ENCODE measurements at places on chromosomes 1 and 21.

DNA sequence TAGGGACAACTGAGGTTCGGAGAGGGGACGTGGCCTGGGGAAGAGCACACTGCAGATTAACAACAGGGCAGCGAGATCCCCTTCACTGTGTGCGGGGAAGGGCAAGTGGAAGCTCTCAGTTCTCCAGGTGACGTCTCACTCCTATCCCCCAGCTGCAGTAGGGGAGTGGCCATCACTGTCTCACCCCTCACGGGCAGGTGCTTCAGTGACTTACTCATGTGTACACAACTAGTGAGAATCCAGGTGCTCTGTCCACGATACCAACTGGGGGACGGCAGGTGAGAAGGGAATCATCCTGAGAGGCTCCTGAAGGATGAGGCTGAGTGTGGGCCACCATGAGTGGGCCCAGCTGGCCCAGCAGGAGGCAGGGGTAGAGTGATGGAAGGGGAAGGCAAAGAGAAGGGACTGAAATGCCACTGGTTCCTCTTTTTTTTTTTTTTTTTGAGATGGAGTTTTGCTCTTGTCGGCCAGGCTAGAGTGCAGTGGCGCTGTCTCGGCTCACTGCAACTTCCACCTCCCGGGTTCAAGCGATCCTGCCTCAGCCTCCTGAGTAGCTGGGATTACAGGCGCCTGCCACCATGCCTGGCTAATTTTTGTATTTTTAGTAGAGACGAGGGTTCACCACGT lies 25.9 kb downstream of the RHBG start:
- DNase-seq = no peak

- DNase-seq = no peak
Observed at GRCh38 chr1:151282883-151283725, 1.0 kb downstream of the ZNF687 start.

- no peak for DNase-seq
Observed at GRCh38 chr21:17231771-17232170, 281.1 kb upstream of the CXADR start.

GRCh38 chr1:4585216-4585615 lies 69.2 kb upstream of the AJAP1 start:
- DNase-seq = peak; percentile 14

GRCh38 chr1:192151176-192151575 lies 7.1 kb upstream of the RGS18 start:
- no peak for DNase-seq

- DNase-seq = no peak
Observed at GRCh38 chr1:87916965-87917364, 588.3 kb downstream of the LMO4 start.

- no peak for DNase-seq
Observed at GRCh38 chr1:184632415-184633175, 122.1 kb downstream of the EDEM3 start.

GRCh38 chr1:205568469-205569361 lies 63.1 kb downstream of the ELK4 start:
- DNase-seq = no peak

- no peak for DNase-seq
Observed at GRCh38 chr21:25338415-25338814, 268.9 kb downstream of the MRPL39 start.

DNA sequence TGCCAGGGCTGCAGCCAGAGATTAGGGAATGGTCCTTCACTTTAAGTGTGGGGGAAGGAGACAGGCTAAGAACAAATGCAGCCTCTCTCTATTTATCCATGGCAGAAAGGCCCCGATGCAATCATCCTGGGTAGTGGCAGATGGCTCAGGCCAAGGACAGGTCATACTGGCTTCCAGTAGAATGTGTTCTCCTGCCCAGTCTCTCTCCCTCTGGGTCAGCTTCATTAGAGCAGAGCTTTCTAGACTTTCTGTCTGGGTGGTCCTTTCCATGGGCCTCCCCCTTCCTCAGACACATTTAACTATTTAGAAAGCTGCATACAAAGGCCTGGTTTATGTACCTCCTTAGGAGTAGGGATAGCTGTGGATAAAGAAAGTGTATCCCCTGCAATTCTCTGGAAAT lies 4.8 kb upstream of the PTCH2 start:
- no peak for DNase-seq

- no peak for DNase-seq
Observed at GRCh38 chr1:85934516-85934915, 222.1 kb downstream of the COL24A1 start.

DNA sequence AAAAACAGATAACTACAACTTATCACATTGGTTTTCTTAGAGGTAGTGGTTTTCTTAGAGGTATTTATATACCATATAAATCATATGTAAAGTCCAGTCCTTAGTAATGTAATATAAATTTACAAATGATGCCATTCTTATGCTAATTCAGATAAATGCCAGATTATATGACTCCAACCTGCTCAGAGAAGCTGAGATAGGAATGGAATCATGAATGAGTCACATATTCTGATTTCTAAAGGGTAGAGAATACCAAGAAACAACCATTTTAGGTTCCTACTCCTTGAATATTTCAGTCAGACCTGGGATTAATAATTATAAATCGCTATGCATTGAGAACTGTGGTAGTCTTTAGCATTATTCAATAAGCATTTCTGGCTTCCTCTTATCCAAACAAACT lies 760.1 kb upstream of the NEGR1 start:
- DNase-seq = no peak

- DNase-seq = no peak
Observed at GRCh38 chr1:198929111-198929604, 290.3 kb downstream of the PTPRC start.

- no peak for DNase-seq
Observed at GRCh38 chr1:68975212-68975933, 478.5 kb upstream of the DEPDC1 start.

- DNase-seq = no peak
Observed at GRCh38 chr1:223257856-223258550, 106.0 kb downstream of the SUSD4 start.

DNA sequence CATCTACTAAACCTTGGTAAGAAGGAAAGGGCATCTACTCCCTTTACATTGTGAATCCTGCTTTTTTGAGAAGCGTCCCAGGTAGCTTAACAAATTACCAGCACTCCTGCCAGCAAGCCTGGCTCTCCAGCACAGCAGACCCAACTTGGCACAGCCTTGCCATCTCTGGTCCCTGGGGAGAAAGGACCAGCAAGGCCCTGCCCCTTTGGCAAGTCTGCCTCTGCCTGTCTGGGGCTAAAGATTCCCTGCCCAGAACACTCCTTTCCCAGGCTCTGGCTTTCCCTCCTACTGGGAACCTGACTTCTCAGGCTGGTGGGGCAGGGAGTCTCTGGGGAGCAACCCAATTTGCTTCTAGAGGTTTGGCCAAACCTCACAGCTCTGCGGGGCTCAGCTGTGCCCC lies 68.5 kb downstream of the ATP2B4 start:
- DNase-seq = no peak

DNA sequence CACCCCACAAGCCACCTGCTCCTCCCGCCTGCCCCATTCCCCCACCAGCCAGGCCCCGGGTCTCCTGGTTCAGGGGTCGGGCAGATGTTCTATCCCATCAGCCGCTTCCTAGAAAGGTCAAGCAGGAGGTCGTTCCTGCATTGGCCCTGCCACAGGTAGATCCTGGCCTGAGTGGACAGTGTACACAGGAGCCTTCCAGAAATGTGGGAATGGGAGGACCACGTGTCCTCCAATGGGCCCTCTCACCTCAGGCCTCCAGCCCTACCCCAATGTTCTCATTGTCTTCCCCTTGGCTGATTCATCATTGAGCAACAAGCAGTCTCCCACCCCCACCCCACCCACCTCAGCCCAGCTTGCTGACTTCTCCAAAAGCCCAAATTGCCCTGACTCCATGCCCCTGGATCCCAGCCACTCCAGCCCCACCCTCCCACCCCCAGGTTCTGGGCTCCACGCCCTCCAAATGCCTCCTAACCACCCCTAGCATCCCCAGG lies 2.1 kb downstream of the S100A16 start:
- DNase-seq = no peak

Measured in stimulated activated CD4-positive, alpha-beta T cell treated with anti-CD3 and anti-CD28 coated beads, TNF-alpha, amount 100 ng/mL, for 4 hours (primary cell).